Stimulated activated CD8-positive, alpha-beta memory T cell treated with anti-CD3 and anti-CD28 coated beads, Interleukin-15, amount 100 ng/mL, for 24 hours (primary cell): ENCODE measurements at places on chromosomes 3 and 15.

- DNase-seq = no peak
Observed at GRCh38 chr3:46684891-46685290, 8.6 kb downstream of the ALS2CL start.

- no peak for DNase-seq
Observed at GRCh38 chr3:158105710-158106253, 438 bp downstream of the SHOX2 start.

DNA sequence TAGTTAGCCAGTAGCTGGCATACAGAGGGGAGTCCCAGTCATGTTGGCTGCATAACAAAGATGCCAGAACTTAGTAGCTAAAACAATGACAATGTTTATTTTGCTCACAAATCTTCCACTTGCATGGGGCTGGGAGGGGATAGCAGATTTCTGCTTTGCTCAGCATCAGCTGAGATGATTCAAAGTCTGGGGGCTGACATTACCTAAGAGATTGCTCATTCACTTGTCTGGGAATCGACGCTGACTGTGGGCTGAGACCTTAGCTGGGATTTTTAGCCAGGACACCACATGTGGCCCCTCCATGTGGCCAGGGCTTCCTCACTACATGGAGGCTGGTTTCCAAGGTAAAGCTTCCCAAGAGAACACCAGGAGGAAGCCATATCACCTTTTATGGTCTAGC is 12.7 kb upstream of the CFAP100 start:
- DNase-seq = no peak

GRCh38 chr3:35871009-35871408 is 231.7 kb downstream of the ARPP21 start:
- DNase-seq = no peak

GRCh38 chr15:78449220-78449999 is 11.4 kb downstream of the IREB2 start:
- DNase-seq = no peak

DNA sequence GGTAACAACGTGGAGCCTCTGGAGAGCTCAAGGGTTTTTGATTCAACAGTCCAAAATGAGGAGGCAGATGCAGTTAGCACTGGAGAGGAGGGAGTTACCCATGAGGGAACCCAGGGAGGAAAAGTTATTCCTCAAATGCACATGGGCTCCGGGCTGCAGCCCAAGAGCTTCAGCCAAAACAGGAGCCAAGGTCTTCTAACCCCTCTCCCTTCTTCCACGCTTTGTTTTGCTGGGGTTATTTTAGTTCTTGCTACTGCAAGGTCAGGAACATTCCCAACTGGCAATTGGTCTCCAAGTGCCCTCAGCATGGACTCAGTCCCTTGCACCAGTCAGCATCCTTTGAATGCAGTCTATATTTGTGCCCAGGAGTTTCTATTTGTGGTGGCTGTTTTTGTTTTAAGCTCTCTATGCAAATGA is 90.0 kb downstream of the TGFBR2 start:
- DNase-seq = no peak
